ENCODE measurements at places on chromosomes 11 and 22.

DNA sequence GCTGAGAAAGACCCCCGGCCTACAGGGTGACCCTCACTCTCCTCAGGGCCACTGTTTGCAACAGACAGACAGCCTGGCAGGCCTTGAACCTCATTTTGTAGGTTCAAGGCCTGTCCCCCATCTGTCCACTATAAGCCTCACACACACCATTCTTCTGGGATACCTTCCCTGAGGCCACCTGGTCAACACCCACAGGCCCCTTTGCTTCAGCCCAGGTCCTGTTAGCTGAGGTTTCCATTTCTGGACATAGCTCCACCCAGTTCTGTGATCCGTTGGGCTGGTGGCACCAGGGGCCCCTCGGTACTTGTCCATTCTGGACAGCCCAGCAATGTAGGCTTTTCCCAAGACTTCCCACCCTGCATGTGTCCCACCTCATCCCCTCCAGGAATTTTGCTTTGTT is 3.1 kb downstream of the MIF start:
- no peak for DNase-seq

DNA sequence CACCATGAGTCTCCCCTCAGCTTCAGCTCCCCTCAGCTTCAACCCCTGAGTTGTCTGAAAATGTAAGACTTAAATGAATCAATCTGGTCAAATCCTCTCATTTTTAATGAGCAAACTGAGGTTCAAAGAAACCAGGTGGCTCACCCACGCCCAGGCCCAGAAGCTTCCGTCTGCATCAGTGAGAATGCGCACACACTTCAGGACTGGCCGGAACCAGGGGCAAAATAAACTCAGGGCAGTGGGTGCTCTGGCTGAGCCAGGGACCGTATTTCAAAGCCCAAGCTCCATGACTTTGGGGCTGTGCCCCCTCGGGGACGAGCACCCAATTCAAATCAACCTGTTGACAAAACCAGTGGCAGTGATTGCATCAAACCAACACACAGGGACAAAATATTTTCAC is 3.1 kb downstream of the SULT4A1 start:
- no peak for DNase-seq

- no peak for DNase-seq
Observed at GRCh38 chr22:45188779-45189178, 25.1 kb downstream of the NUP50 start.

DNA sequence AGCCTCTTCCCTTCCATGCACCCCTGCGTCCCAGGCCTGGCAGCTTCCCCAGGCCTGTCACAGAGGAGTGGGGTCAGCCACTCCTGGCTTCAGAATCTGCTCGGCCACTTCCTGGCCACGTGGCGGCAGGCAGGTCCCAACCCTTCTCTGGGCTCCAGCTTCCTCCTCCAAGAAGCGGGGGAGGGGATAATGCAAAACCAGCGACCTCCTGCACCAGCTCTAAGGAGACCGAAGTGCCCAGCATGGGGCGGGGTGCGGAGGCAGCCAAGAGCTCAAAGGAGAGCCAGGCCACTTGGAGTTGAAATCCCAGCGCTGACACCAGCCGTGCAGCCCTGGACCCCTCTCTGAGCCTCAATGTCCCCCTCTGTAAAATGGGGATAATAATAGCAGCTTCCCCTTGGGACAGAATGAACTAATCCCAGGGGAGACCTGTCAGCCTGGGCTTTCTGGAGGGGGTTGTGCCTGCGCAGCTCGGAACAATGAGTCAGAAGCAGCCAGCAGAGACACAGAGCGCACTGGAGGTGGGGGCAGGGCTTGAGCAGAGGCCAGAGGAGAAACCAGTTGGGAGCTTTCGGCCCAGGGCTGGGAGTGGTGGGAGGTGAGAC is 22.8 kb upstream of the PICK1 start:
- peak; percentile 89 for DNase-seq

- DNase-seq, result peak; percentile 99
Observed at GRCh38 chr22:28741785-28742561, at the start of the genes CHEK2 and HSCB. TSS of gene CHEK2 (minus strand) at chr22:28741820. CDS start at chr22:28734721, 7,099 bp downstream. TSS of gene HSCB (plus strand) at chr22:28742039. CDS start at chr22:28742096, 57 bp downstream.

All from foreskin fibroblast (primary cell).